Kidney (tissue), 22 donors: ENCODE measurements at places on chromosomes 2 and 18.
A peak's percentile ranks its signal among the peaks of the same experiment; 100 is the strongest.

DNA sequence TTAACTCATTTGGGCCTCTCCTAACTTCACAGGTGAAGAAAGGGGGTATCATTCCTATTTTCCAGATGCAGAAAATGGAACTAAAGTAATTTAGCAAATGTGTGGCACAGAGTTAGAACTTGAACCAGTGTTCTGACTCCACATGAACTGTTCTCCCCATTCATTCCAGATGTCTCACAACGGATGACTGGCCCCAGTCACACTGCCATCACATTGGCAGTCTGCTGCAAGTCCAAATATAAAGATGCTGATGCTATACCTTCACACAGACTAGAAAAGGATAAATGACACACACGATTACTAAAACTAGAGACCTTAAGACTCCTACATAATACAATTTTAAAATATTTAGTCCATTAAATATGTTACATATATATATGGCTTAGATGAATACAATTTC is 195.7 kb downstream of the NBAS start:
- DNase-seq: no peak

DNA sequence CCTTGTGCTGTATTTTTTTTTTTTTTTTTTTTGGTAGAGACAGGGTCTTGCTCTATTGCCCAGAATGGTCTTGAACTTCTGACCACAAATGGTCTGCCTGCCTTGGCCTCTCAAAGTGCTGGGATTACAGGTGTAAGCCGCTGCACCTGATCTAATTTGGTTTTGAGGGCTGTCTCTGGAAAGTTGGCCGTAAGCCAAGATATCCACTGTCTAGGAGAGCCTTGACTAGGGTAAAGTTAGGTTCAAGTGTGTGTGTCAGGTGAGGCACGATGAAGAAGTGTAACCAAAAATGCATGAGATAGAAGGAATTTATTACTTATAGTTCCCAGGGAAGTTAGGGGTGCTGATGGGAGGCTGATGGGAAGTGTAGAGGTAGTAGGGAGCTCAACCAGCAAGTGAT is 46.7 kb downstream of the INO80C start:
- no peak for DNase-seq

DNA sequence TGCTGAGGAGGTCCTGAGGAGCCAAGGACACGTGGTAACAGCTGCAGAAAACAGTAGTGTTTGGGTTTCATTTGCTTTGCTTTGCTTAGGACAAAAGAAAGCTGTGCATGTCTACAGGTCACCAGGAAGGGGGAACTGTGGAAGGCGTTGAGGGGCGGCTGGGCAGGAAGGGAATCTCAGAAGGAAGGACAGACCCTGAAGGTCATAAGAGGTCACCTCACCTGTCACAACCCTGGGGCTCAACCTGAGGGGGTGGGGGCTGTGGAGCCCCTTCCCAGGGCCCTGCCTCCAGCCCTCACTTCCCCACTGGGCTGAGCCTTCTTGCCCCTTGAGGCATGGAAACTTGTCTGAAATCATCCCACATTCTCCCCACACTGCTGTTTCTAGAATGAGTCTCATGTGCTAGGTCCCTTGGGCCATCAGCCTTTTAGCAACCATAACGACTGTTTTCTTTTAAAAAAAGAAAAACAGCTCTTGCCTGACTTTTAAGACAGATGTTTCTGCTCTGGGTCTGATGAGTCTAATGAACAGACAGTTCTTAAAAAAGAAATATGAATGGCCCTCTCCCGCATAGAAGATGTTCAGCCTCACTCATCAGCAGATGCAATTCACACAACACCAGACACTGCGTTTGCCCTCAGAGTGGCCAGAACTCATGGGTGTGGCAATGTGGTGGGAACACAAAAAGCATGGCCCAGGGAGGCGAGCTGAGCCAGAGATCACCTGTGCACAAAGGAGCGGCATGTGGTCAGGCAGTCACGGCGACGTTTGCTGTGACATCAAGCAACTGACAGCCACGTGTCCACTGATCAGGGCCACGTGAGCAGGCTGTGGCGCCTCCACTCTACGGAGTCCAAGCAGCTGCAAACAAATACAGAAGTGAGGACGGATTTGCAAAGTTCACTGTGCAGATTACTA is 84.0 kb downstream of the SEPTIN10 start:
- peak; percentile 75 for DNase-seq

- DNase-seq: no peak
Measured at GRCh38 chr2:71018625-71019024, 24.0 kb upstream of the TEX261 start.

GRCh38 chr2:134202371-134202770 is 51.5 kb upstream of the MGAT5 start:
- no peak for DNase-seq

DNA sequence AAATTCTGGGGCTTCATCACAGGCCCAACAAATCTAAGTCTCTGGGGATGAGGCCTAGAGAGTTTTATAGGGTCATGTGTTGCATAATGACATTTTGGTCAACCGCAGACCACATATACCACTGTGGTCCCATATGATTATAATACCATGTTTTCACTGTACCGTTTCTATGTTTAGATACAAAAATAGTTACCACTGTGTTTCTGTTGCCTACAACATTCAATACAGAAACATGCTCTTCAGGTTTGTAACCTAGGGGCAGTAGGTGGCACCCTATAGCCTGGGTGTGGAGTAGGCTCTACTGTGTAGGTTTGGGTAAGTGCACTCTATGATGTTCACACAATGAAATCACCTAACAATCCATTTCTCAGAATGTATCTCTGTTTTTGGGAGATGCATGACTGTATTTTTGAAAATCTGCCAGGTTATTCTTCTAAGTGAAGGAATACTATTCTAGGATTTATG is 485.2 kb downstream of the PTPRM start:
- no peak for DNase-seq

- no peak for DNase-seq
Measured at GRCh38 chr2:24017711-24018110, 7.8 kb downstream of the MFSD2B start.

DNA sequence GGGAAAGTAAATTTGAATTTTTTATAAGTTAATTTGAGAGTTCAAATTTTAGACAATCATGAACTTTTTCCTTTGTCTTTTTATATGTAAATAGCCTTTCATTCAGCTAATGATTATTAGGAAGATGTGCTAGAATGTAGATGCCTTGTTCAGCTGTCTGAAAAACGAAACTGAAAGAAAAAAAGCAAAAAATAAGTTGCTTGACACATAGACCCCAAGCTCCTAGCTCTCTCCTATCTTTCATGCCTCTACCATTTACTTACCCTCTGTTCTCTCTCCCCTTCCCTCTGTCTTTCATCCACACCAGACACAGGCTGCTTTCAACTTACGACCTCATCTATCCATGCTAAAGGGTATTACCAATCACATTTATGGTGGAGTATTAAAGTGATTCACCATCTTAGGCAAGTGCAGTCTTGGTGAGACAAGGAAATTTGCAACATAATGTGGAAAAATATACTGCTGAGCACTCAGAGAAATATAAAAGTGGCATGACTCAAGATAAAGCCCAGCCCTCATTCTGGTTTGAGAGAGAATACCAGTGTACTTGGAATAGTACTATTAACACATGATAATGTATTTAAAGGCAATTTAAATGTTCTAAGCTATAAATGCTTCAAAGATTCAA is 425.6 kb downstream of the SUCLG1 start:
- no peak for DNase-seq

GRCh38 chr18:50679056-50679455 is 119.2 kb downstream of the MAPK4 start:
- DNase-seq: no peak

DNA sequence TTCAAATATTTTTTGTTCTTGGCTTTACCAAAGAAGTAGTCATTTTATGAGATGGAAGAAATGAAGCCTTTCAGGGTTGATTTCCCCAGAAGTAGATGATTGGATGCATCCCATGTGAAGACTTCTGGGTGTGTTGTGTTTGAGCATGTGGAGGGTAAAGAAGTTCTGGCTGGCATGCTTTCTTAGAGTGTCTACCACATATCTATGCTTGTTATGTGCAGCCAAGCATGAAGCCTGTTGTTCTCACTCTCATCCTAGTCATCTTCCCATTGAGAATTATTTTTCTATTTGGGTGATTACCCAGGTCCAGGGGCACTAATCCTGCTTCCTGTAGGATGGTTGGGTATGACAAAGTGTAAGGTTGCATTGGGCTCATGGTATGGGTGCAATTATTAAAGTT is 472.9 kb downstream of the PTPRM start:
- DNase-seq: no peak

GRCh38 chr18:10020171-10020570 is 106.4 kb downstream of the VAPA start:
- no peak for DNase-seq

GRCh38 chr2:179031731-179032408 is 18.1 kb downstream of the CCDC141 start:
- peak; percentile 34 for DNase-seq

DNA sequence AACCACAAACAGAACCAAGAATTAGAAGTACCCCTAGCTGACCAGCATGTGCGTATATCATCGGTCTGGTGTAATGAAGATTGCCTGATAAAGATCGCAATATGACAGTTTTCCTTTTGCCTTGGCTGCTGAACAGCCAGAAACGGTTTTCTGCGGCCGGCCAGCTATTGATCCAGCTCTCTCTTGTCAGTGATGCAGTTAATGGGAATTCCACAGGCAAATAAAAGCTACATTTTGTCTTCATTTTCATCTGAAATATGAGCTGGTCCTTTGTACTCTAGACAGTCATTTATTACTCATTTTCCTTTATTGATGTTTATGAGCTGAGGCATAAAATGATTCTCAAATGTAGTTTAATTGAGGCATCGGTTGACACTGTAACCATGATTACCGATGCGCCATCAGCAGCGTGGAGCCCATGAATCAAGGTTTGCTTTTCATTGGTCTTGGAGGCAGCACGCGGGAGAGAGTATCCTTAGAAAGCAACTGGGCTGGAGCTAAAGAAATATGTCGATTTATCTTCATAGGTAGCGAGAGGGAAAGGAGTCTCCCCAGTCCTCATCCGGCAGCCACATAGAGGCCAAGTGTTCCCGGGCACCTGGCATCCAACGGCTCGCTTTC is 535.2 kb downstream of the GALR1 start:
- no peak for DNase-seq

DNA sequence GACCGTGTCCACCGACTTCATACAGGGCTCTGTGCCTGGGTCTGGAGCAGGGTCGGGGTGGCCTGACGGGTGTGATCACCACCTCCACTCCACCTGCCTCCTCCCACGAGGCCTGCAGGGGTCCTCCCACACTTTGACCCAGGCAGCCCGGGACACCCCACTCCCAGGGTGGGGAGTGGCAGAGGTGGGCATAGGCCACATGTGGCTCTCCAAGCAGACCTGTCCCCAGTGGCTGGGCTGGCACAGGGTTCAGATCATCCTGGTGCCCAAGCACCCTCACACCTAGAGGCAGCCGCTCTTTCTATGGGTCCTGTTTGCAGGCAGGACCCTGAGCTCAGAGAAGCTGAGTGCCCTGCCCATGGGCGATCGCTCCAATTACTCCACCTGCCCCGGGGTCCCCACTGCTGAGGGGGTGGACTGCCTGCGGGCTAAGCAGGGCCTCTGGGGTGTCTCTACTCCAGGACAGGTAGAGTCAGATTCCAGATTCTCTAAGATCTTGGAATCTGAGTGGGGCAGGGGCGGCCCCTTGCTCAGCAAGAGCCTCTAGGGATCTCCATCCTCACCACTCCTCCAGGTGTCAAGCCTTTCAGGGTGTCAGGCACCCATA is 1.4 kb downstream of the NEURL3 start:
- DNase-seq: no peak

DNA sequence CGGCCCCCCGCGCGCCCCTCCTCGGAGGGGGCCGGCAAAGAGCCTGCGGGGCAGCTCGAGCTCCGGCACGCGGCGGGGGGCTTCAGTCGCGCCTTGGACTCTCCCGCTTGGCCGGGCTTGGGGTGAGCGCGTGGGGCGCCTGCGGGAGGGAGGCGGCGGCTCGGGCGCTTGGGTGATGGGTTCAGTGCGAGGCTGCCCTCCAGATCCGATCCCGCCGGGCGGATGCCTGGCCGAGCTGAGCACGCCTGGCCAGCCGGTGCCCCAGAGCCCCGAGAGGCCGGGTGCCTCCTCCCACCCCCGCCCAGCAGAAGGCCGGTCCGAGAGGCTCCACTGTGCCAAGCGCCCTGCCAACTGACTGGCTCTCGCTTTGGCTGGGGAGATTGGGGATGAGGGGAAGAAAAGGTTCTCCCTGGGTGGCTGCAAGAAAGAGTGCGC is 273 bp upstream of the NXPH2 start:
- peak; percentile 47 for DNase-seq

- DNase-seq: peak; percentile 46
Measured at GRCh38 chr2:96795076-96795475, 21.0 kb upstream of the CNNM3 start.

DNA sequence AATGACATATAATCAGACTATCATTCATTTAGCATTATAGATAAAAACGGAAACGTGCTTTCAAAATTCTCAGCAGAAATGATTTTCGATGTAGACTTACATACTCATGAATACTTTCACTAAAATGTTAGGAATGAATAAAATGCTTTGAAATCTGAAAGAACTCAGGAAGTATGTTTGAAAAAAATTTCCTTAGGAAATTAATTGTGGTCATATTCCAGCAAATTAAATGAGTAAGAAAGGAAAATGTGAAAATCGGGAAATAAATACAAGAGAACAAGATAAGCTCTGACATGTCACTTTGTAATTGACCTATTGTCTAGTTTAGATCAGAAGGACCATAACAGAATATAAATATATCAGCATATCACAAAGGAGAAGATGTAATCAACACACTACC is 981.0 kb upstream of the CDH2 start:
- DNase-seq: no peak

DNA sequence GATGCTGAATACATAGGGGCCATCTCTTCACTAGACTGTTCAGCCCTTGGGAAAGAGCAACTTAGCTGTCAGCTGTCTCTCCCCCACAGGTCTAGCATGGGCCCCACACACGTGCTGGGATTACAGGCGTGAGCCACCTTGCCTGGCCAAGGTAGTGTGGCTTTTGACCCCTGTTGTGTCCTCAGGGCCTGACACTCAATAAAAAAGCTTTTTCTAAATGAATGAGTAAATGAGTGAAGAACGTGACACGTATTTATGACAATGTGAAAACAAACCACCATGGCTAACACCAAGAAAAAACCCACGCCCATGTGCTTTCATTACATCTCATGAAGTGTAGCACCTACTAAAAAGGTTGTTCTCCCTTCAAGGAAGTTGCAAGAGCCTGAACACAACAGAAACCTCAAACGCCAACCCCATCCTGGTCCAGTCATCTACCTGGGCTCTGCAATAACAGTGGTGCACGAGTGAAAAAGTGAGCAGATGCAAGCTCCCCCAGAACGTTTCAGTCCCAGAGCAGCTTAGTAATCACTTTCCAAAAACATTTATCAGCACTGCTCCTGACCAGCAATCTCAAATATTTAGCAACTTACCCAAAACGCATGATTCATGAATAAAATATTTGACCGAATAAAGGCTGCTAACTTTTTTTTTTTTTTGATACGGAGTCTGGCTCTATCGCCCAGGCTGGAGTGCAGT is 3.4 kb downstream of the WDFY1 start:
- no peak for DNase-seq

DNA sequence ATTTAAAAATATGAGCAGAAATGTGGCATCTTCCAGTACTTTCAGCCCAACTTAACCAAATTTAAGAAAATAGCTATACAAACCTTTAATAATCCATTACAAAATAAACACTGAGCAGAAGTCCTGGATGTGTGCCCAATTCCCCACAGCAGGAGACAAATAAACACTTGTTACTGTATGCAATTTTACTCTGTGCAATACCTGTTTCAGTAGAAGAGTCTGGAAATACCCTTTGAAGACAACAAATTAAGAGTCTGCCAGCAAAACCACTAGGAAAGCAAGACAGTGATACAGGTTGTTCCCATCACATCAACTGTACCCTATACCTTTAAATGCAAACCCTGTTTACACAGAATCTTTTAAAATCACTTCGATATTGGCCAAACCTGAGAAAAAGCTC is 41.4 kb upstream of the RNU4ATAC start:
- DNase-seq: no peak

GRCh38 chr2:190178066-190178722 is 115.7 kb upstream of the MSTN start:
- DNase-seq: no peak
